Aorta (tissue), 5 donors: ENCODE measurements at places on chromosomes 2 and 18. TPM values are rescaled to one million over a fixed set of nuclear protein-coding genes. Genes with fewer than 3 reads are reported as not detected.

GRCh38 chr18:3329872-3330271 is 67.9 kb downstream of the MYL12B start:
- no peaks in the 10 kb centered on the region for H3K4me1 ChIP-seq
- DNase-seq = no peak
- H3K27ac ChIP-seq = no peak overlapping the region
- no peaks in the 10 kb centered on the region for H3K27me3 ChIP-seq

AQP12A gene
- not detected for polyA plus RNA-seq

GRCh38 chr2:121670181-121670580 is 20.9 kb upstream of the CLASP1 start:
- no peak for DNase-seq
- H3K36me3 ChIP-seq = no peaks in the 10 kb centered on the region
- no peaks in the 10 kb centered on the region for H3K4me1 ChIP-seq
- H3K4me3 ChIP-seq = no peak overlapping the region
- no peaks in the 10 kb centered on the region for H3K27me3 ChIP-seq
- H3K27ac ChIP-seq = no peak overlapping the region

GPR17 gene
- polyA plus RNA-seq = 3.7 TPM

DNA sequence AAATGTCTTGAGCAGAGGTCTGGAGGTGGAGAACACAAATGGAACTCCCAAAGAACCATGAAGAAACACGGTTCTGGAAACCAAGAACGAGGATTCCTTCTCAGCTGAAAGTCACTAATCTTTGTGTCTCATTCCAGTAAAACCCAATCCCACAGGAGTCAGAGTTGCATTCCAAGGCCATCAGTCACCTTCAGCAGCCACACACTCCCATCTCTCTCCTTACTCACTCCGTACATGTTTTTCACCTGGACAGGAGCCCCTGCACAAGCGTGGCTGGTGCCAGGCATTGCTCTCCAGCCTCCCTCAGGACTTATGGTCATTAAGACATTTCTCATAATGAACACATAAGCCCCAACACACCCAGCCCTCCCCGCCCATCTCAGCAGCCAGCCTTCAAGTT is 175.4 kb upstream of the SIX2 start:
- H3K36me3 ChIP-seq = no peaks in the 10 kb centered on the region
- H3K27me3 ChIP-seq = no peaks in the 10 kb centered on the region
- H3K27ac ChIP-seq = no peak overlapping the region

DNA sequence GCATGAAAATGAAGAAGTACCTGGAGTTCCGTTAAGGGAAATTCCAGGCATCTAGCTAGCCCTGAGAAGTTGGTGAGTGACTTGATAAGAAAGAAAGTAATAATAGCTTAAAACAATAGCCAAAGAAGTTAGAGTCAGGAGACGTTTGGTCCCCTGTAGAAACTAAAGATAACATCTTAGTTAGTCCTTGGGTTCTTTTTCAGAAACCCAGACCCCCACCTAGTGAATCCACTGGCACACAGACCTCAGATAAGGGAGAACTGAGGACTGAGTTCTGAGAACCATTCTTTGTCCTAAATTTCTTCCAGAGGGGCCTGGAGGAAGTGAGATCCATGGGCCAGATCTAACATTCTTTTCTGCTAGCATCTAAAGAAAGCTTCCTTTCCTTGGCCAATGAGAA is 335.4 kb downstream of the SLC4A3 start:
- no peak overlapping the region for H3K4me3 ChIP-seq
- no peaks in the 10 kb centered on the region for H3K4me1 ChIP-seq
- no peak overlapping the region for H3K27ac ChIP-seq
- no peaks in the 10 kb centered on the region for H3K36me3 ChIP-seq
- no peaks in the 10 kb centered on the region for H3K27me3 ChIP-seq

DNA sequence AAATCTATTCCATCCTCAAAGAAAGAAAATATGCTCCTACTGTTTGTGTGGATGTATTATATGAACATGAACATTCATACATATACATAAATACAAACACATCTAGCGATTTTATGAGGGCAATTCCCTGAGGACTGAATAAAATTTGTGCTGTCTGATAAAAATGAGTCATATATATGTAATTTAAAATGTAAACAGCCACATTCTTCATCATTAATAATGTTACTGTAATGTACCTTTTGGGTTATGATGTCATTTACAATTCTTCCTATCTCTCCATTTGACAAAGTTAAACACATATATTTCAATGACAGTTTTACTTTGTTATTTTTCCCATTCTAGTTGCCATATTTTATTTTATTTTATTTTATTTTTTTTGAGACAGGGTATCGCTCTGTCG is 91.3 kb upstream of the ZFP36L2 start:
- peaks cover 2% of the 10 kb centered on the region for H3K4me1 ChIP-seq
- H3K36me3 ChIP-seq = peaks cover 2% of the 10 kb centered on the region
- no peak for DNase-seq
- no peak overlapping the region for H3K27ac ChIP-seq

DNA sequence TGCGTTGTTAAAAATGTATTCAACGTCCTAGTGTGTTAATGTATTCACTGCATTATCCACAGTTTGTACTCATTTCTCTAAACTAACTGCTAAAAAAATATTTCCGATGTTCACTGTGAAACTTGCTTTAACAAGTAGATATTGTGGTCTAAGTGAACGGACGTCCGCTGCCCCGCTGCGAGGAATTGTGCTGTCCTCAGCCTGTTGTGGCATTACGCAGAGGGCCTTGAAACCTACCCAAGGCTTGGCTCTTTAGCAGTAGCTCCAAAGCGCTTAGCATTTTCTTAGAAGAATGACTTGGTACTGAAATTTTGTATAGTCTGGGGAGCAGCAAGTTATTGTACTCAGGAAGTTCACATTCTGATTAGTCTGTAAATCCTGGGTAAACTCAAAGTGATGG is 136.5 kb upstream of the SP5 start:
- no peak for DNase-seq
- H3K4me1 ChIP-seq = no peaks in the 10 kb centered on the region
- no peaks in the 10 kb centered on the region for H3K36me3 ChIP-seq
- no peaks in the 10 kb centered on the region for H3K27me3 ChIP-seq
- no peak overlapping the region for H3K27ac ChIP-seq
- H3K4me3 ChIP-seq = no peak overlapping the region

- no peak overlapping the region for H3K27ac ChIP-seq
- H3K27me3 ChIP-seq = no peaks in the 10 kb centered on the region
- H3K4me3 ChIP-seq = no peak overlapping the region
- no peaks in the 10 kb centered on the region for H3K36me3 ChIP-seq
- DNase-seq = no peak
These were observed 40.7 kb downstream of the ONECUT2 start for GRCh38 chr18:57475903-57476302.

DNA sequence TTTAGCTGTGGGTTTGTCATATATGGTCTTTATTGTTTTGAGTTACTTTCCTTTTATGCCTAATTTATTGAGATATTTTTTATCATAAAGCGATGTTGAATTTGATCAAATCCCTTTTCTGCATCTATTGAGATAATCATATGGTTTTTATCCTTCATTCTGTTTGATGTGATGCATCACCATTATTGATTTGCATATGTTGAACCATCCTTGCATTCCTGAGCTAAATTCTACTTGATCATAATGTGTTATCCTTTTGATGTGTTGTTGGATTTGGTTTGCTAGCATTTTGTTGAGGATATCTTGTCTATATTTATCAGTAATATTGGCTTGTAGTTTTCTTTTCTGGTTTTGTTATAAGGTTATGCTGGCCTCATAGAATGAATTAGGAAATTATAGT is 308.5 kb downstream of the ADCYAP1 start:
- no peaks in the 10 kb centered on the region for H3K36me3 ChIP-seq
- no peak overlapping the region for H3K4me3 ChIP-seq
- H3K4me1 ChIP-seq = no peaks in the 10 kb centered on the region
- no peak for DNase-seq
- no peak overlapping the region for H3K27ac ChIP-seq

GRCh38 chr2:88615822-88616221 is 11.4 kb downstream of the EIF2AK3 start:
- no peak overlapping the region for H3K27ac ChIP-seq
- H3K4me1 ChIP-seq = peaks cover 9% of the 10 kb centered on the region
- H3K36me3 ChIP-seq = no peaks in the 10 kb centered on the region
- H3K4me3 ChIP-seq = no peak overlapping the region
- no peak for DNase-seq

FAM228B gene
- 31.1 TPM for polyA plus RNA-seq

BUB1 gene
- polyA plus RNA-seq = not detected

- no peak overlapping the region for H3K27ac ChIP-seq
- H3K4me1 ChIP-seq = no peaks in the 10 kb centered on the region
- H3K27me3 ChIP-seq = no peaks in the 10 kb centered on the region
- H3K4me3 ChIP-seq = no peak overlapping the region
- DNase-seq = no peak
- H3K36me3 ChIP-seq = no peaks in the 10 kb centered on the region
These were observed 58.4 kb upstream of the CDCA7 start for GRCh38 chr2:173296235-173296634.

ALPG gene
- not detected for polyA plus RNA-seq

KATNAL2 gene
- polyA plus RNA-seq = 1.8 TPM

CCDC74A gene
- 3.3 TPM for polyA plus RNA-seq

DNA sequence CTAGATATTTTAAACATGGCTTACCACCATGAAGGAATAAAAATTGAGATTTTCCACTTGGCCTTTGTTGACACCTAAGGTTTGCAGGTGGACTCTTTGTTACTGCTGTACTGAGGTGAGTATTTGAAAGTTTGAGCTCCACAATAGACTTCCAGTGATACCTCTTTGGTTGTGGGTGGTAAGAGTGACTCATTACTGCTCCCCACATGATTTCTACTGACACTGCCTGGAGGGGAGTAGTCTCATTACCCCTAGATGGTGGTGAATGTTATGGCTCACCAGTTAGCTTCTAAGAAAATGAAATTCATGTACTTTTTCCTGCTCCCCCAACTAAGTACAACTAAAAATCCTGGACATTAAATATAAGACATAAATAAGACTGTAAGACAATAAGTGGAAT is 1183.1 kb upstream of the TMEFF2 start:
- no peak overlapping the region for H3K27ac ChIP-seq
- no peaks in the 10 kb centered on the region for H3K27me3 ChIP-seq
- H3K36me3 ChIP-seq = no peaks in the 10 kb centered on the region
- no peak for DNase-seq
- no peak overlapping the region for H3K4me3 ChIP-seq

CNRIP1 gene
- 28.2 TPM for polyA plus RNA-seq

GKN1 gene
- 2.3 TPM for polyA plus RNA-seq

GRCh38 chr2:110897966-110898365 is 165.6 kb downstream of the ACOXL start:
- H3K4me3 ChIP-seq = no peak overlapping the region
- no peaks in the 10 kb centered on the region for H3K36me3 ChIP-seq
- H3K27me3 ChIP-seq = peaks cover 2% of the 10 kb centered on the region
- no peak overlapping the region for H3K27ac ChIP-seq
- DNase-seq = no peak

RAD51AP2 gene
- polyA plus RNA-seq = 0.13 TPM

ALPP gene
- not detected for polyA plus RNA-seq

GRCh38 chr2:33197198-33197938 is 250.6 kb downstream of the LTBP1 start:
- H3K4me3 ChIP-seq = no peak overlapping the region
- H3K27ac ChIP-seq = no peak overlapping the region
- H3K36me3 ChIP-seq = no peaks in the 10 kb centered on the region
- DNase-seq = no peak
- peaks cover 3% of the 10 kb centered on the region for H3K4me1 ChIP-seq

GRCh38 chr18:37516361-37516853 is 49.2 kb downstream of the CELF4 start:
- no peaks in the 10 kb centered on the region for H3K27me3 ChIP-seq

AQP12B gene
- not detected for polyA plus RNA-seq

IFIH1 gene
- polyA plus RNA-seq = 9.0 TPM

GRCh38 chr2:205556841-205557539 is 125.3 kb upstream of the NRP2 start:
- no peaks in the 10 kb centered on the region for H3K4me1 ChIP-seq
- DNase-seq = no peak
- no peaks in the 10 kb centered on the region for H3K27me3 ChIP-seq
- no peaks in the 10 kb centered on the region for H3K36me3 ChIP-seq

- no peaks in the 10 kb centered on the region for H3K4me1 ChIP-seq
- no peak overlapping the region for H3K4me3 ChIP-seq
- H3K36me3 ChIP-seq = no peaks in the 10 kb centered on the region
These were observed 782.3 kb downstream of the LRP1B start for GRCh38 chr2:141348481-141348880.

DNA sequence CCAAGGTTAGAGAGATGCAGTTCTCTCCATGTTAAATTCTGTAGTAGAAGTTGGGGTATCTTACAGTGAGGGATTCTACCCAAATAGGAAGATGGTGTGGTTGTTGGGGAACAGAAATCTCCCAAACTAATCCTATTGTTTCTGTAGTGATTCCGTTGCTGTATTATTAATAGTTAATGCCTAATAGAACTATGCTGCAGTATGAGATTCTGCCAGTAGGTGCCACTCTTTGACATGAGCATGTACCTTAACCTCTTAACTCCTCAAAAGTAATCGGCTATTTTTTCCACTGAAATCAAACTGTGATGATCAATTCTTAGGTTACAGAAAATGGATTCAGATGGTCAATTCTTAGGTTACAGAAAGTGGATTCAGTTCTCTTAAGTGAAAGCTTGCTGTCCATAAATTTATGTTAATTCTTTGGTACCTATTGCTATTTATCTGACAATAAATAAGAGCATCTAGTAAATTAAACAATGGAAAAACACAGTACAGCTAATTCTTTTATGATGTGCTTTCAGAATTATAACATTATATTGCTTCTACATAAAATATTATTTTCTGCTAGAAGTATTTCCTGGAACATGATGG is 97.9 kb upstream of the DLX2 start:
- H3K36me3 ChIP-seq = no peaks in the 10 kb centered on the region
- no peak overlapping the region for H3K27ac ChIP-seq
- no peak overlapping the region for H3K4me3 ChIP-seq

DNA sequence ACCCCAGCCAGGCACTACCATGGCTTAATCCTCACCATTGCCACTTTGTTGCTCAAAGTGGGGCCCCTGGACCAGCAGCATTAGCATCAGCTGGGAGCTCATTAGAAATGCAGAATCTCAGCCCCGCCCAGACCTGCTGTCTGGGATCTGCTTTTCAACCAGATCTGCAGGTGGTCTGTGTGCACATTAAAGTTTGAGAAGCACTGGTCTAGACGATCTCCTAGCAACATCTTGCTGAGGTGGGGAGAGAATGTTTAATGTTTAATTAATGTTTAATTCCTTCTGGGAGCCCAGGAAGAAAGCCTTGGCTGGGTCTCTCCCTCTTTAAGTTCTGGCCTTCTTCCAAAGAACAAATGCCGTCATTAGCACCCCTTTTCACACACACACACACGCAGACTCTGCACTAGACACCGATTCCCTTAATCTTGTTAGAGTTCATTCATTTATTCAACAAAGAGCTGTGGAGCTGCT is 53.7 kb downstream of the EDAR start:
- peak; percentile 25 for DNase-seq
- no peaks in the 10 kb centered on the region for H3K4me1 ChIP-seq
- no peak overlapping the region for H3K27ac ChIP-seq
